ENCODE measurements at places on chromosomes 13 and 19.

DNA sequence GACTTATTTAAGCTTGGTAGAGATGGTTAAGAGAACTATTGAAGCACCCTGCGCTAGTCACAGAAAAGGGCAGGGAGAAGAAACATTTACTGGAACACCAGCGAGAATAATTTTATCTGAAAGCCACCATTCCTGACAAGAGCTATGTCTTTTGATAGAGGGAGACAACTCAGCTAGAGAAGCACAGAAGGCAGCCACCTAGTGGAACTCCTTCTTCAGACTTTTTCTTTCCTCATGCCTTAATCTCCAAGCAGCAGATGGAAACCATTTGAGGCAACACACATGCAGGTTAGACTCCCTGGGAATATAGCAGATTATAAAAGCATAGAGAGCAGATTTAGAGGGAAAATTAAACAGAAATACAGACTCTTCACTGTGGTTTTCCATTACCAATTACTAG is 813.4 kb downstream of the SLITRK6 start:
- DNase-seq: no peak

DNA sequence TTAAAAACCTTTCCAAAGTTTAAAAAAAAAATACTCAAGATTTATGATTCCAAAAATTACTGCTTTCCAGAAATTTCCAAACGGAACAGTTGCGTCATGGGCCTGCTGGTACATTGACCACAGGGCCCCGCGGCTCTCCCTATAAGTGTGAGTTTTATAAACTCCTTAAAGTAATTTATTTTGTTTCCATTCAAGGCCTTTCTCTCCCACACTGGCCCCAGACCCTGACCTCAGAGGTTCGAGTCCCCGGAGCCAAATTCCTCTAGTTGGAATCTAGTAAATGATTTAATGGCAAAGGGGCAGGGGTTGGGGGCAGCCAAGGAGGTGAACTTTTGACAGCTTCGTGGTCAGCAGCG is 97.5 kb downstream of the INSR start:
- no peak for DNase-seq

DNA sequence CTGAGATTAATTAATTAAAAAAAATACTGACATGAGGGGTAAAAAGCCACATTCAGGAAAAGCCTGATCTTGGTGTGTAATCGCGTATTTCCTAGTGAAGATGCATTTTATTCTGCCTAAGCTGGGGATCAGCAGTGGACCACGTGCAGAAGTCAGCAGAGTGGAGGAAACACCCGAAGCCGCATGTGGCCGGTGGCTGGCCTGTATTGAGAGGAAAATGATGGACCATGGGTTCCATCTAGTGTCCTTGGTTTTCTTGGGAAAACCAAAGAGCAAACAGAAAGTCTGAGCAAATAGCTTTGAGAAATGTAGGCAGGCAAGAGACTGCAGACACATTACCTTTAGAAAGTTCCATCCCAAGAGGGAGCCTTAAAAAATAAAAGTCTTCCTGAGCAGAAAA is 23.7 kb upstream of the SHISA2 start:
- DNase-seq: no peak

DNA sequence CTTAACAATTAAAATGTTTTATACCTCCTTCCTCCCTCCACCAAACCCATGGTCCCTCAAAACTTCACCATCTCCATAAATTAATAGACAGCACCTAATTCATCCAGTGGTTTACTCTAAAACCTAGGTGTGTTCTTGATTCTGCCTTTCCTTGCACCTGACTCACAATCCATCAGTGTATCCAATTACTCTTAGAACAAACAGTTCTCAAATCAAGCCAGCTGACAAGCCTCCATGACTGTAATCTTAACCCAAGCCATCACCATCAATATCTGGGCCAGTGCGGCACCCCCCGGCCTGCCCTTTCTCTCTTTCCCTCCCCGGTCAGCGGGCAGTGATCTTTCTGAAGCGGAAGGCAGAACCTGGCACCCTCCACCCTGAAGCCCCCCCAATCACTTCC is 75.6 kb downstream of the TNFRSF19 start:
- no peak for DNase-seq

DNA sequence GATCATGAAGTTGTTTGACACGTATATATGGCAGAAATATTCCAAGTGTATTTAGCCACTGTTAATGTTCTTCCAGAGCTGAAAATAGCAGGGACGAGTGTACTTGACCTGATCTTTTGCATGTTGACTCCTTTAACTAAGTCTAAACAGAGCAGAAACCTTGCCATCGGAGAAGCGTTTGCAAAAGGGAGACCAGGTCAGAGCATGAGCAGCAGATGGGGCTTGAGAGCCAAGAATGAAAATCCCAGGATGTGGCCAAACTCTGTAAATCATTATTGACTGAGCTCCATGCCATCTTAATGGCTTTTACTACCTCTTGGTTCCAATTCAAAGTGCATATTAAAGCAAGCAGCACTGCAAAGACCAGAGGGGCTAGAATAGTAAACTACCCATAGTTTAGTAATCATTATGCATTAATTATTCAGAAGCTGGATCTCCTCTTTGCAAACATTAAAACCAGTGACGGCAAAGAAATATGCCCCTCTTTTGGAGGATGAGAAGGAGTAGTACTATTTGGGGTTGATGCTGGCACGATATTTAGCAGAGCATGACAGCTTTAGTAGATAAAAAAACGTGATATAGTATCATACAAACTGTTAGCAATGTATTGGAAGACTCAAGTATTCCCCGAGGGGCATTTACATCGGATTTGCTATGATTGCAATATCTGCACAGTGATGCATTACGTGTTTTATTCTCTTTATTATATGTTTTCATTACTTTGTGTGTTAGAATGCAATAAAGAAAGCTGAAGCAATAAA is 55.7 kb downstream of the FAM216B start:
- no peak for DNase-seq

DNA sequence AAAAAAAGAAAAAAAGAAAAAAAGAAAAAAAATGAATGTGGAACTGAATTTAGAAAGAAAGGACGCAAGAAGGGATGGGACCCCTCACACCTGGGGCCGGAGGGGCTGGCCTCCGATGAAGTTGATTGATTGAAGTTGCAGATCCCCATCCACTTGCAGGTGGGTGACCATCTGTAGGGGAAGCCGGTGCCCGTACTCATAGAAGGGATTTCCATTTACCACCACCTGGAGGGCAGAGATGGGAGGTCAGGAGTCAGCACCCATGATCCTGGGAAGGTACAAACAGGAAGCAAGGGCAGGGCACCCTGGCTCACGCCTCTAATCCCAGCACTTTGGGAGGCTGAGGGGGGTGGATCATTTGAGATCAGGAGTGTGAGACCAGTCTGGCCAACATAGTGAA is 6.4 kb downstream of the LGALS4 start:
- no peak for DNase-seq

DNA sequence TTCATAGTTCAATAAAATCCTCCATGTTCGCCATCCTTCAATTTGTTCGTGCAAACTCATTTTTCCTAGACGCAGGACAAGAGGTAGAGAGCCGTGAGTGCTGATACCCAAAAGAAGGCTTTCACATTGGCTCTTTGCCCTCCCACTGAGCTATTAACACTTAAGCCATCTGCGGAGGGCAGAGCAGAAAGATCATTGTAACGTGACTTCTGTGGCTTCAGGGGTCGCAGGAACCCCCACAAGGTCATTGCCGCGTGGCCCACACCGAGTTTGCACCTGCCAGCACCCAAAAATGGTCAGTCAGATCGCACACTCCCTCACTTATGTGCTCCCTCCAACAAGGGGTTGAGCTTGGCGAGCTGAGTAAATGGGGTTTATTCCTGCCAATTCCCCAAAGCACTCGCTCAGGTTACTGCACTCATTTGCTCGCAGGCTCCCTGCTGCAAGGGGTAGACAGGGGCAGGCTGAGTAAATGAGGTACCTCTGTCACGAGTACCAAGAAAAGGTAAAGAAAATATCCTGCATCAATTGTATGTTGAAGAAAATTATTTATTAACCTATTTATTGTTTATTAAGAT is 144.1 kb downstream of the PRR20E start:
- no peak for DNase-seq
